ENCODE measurements at places on chromosomes 12 and 14.

- peak; percentile 78 for DNase-seq
Observed at GRCh38 chr12:92539976-92540781, 162.6 kb upstream of the PLEKHG7 start.

- no peak for DNase-seq
Observed at GRCh38 chr14:56808383-56809269, 1.7 kb downstream of the OTX2 start.

DNA sequence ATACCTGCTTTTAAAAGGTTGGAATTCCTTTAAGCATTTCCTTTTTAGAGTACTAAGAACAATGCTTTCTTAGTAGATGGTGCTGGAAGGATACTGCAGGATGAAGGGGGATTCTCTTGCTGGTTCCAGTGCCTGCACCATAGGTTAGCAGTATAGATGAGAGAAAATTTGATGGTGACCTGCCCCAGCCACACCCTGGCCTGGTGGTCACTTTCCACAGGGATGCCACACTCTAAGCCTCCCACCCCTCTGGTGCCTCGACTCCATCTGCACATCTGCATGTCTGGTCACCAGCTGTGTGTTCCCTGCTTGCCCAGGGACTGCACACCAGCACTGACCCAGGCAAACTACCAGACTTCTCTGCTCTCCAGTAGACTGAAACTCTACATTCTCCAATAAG lies 19.1 kb downstream of the SLC2A3 start:
- no peak for DNase-seq

DNA sequence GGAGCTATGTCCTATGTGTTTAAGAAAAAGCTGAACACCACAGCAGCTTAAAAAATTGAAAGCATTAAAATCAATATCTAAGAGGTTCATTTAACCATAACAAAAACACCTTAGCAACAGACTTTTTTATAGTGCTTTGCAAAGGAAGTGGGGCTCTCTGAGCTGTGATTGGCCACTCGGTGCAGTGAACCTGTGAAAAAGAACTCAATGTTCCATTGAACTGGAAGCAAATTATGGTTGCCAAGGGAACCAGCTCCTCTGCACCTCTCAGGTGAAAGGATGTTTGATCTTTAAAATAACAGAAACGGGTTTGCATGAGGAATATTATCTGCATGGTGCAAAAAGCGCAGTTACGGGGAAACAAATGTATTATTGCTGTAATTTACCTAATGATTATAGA lies 149.4 kb downstream of the SNAPC1 start:
- DNase-seq: peak; percentile 89

- no peak for DNase-seq
Observed at GRCh38 chr12:49066120-49066519, 3.7 kb downstream of the RHEBL1 start.

GRCh38 chr14:51993285-51993920 lies 4.1 kb downstream of the RTRAF start:
- no peak for DNase-seq

DNA sequence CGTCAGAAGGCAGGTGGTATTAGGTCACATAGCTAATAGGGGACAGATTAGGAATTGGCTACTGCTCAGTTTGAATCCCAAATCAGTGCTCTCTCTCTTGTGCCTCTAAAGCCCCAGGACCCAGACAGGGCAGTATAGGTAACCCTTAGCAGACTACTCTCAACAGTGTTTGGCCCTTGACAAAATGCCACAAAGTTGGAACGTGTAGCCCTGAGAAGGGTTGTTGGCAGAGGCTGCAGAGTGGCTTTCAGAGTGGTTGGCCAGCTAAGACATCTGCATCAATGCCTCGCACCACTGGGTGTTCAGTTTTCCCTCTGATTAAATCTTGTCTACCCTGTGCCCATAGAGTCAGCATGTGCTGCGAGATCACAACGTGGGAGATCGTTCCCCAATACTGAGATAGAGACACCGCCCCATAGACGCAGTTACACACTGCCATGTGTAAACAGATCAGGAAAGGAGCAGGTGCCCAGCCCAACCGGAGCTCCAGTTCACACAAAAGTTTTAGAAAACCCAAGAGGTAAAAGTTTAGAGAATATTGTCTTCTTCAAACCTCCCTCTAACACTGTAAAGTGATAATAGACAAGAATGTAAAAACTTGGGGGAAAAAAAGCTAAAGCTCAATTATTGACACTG lies 48.3 kb downstream of the EML1 start:
- no peak for DNase-seq

GRCh38 chr14:90484291-90484690 lies 87.5 kb downstream of the CALM1 start:
- no peak for DNase-seq
